ENCODE measurements at places on chromosomes 5 and 9.

GRCh38 chr5:56078278-56079156 is 83.8 kb upstream of the IL6ST start:
- DNase-seq: no peak

DNA sequence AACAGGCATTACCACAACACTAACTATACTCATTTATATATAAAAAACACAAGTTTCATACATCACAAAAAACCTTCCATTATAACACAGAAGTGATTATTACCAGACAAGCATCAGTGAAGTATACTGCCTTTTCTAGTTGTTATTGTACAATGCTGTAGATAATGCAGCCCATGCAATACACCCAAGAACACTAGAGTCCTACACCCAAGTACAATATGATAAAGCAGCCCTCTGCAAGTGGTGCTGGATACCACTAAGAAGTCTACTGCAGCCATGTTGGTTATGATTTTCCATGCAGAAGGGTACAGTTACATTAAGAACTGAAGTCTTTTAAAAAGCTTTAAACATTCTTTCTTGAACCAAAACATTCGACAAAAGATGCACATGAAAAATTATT is 10.3 kb downstream of the ZFAND5 start:
- no peak for DNase-seq

- DNase-seq: peak; percentile 56
Observed at GRCh38 chr5:149730620-149731331, 666 bp downstream of the PPARGC1B start.

- no peak for DNase-seq
Observed at GRCh38 chr9:77876590-77876989, 155.0 kb downstream of the GNAQ start.

DNA sequence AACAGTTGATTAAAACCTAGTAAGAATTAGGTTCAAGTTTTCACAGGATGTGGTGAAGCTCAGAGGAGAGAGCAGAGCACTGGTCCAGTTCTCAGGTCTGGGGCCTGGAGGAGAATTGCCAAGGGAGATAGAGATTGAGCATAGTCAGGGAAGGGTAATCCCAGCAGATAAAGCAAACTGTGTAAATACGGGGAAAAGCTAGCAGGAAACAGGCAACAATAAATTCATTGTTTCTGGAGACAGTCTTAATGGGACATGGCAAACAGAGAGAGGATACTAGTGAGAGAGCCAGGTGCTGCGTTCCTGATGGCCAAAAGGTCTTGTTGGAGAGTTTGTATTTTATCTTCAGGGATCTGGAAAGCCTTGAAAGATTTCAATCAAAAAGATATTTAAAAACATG is 333.0 kb downstream of the PDE4D start:
- DNase-seq: no peak

GRCh38 chr5:149799119-149799623 is 69.1 kb downstream of the PPARGC1B start:
- DNase-seq: peak; percentile 80

DNA sequence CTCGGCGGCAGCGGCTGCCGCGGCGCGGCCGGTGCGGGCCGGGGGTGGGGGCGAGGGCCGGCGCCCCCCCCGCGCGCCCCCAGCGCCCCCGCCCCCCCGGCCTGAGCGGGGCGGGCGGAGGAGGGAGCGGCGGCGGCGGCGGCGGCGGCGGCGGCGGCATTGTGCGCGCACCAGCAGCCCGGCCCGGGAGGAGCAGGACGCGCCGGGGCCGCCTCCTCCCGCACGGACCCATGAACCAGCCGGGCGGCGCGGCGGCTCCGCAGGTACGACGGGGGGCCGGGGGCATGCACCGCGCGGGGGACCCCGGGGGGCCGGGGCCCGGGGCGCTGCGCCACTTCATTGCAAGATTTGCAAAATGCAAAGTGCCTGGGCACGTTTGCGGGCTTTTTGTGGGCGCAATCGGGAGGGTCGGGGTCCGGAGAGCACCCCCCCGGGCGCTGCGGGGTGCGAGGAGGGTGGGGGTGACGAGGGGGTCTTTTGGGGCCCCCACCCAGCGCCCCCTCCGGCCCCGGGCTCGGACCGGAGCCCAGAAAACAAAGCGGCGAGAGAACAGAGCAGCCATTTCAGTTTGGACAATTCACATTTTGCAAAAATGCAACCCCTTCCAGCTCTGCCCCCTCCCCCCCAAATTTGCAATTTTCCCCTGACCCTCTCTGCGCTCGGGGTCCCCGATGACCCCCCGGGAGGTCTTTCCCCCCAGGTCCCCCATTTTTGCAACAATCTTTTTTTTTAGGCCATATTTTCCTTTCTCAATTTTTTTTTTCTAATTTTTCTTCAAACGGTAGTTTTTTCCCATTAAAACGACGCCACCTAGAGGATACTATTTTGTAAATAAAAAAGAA is at the start of gene ZNF618:
TSS of gene ZNF618 (plus strand) at position 159 of the 842 bp plus-strand sequence. CDS start at position 231, 72 bp downstream.
- peak; percentile 80 for DNase-seq

DNA sequence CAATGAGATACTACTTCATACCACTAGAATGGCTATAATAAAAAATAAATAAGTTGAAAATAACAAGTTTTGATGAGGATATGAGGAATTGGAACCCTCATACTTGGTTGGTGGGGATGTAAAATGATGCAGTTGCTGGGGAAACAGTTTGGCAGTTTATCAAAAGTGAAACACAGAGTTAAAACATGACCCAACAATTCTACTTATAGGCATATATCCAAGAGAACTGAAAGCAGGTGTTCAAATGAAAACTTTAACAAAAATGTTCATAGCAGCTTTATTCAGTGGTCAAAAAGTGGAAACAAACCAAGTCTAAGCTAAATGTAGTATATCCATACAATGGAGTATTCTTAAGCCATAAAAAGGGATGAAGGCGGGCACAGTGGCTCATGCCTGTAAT is 13.1 kb upstream of the LHFPL2 start:
- no peak for DNase-seq

- no peak for DNase-seq
Observed at GRCh38 chr9:93473411-93473810, 20.0 kb upstream of the FAM120AOS start.

- no peak for DNase-seq
Observed at GRCh38 chr9:3001311-3001710, 157.4 kb upstream of the PUM3 start.

DNA sequence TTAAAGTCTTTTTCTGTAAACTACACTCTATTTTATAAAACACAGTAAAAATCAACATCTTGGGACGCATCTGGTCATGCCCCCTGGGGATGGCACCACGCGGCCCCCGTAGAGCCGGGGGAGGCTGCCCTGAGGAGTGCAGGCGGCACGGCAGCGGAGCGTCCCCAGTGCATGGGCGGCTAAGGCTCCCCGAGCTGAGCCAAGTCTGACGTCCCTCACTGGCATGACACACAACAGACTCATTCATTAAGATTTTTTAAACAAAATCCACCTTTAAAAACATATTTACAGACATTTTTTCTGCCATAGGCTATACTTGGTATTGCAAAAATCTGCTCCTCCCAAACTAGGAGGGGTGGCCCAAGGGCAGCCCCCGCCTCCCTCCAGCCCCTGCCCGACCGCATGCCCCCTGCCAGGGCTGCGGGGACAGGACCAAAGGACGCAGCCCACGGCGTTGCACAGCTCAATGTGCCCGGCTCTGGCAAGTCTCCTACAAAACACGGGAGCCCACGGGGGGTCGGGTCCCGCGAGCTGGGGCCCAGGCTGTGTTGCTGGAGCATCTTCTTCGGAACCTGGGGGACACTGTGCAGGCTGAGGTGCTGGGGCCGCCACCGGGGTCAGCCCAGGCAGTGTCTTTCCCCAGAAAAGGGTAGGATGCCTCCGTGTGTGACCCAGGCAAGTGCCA is 11.8 kb upstream of the SEC16A start:
- DNase-seq: peak; percentile 53

GRCh38 chr9:112326194-112326593 is 7.2 kb downstream of the PTBP3 start:
- no peak for DNase-seq

DNA sequence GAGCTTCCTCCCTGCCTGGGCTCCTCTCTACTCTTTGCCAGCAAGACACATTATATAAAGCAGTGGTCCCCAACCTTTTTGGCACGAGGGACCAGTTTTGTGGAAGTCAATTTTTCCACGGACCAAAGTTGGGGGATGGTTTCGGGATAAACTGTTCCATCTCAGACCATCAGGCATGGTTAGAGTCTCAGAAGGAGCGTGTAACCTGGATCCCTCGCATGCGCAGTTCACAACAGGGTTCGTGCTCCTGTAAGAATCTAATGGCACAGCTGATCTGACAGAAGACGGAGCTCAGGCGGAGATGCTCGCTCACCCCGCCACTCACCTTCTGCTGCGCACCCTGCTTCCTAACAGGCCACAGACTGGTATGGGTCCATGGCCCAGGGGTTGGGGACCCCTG is 142.8 kb downstream of the LIFR start:
- no peak for DNase-seq

- DNase-seq: no peak
Observed at GRCh38 chr5:160420331-160420610, 1.4 kb upstream of the PTTG1 start.

GRCh38 chr5:44387921-44388320 is 1.3 kb downstream of the FGF10 start:
- DNase-seq: no peak

DNA sequence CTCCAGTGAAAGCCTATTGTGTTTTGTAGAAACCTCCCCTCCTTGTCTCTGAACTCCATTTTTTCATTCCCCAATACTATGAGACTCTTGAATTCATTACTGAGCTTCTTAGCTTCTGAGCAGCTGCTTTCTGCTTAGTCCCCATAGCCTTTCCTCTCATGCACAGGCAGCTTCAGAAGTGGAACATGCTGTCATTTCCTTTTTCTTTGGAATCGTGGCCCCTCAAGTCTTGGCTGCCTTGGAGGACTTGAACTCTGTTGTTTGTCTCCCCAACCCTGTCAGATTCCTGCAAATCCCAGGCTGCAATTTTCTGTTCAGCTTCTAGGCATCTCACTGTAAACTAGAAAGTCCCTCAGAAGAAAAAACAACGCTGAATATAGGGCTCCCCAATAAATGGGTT is 268.5 kb downstream of the ARRDC3 start:
- DNase-seq: no peak

- DNase-seq: no peak
Observed at GRCh38 chr5:98961665-98962344, 33.0 kb upstream of the CHD1 start.

GRCh38 chr9:16640649-16641048 is 229.8 kb downstream of the BNC2 start:
- DNase-seq: no peak

- no peak for DNase-seq
Observed at GRCh38 chr5:85646641-85647040, 971.1 kb upstream of the COX7C start.

DNA sequence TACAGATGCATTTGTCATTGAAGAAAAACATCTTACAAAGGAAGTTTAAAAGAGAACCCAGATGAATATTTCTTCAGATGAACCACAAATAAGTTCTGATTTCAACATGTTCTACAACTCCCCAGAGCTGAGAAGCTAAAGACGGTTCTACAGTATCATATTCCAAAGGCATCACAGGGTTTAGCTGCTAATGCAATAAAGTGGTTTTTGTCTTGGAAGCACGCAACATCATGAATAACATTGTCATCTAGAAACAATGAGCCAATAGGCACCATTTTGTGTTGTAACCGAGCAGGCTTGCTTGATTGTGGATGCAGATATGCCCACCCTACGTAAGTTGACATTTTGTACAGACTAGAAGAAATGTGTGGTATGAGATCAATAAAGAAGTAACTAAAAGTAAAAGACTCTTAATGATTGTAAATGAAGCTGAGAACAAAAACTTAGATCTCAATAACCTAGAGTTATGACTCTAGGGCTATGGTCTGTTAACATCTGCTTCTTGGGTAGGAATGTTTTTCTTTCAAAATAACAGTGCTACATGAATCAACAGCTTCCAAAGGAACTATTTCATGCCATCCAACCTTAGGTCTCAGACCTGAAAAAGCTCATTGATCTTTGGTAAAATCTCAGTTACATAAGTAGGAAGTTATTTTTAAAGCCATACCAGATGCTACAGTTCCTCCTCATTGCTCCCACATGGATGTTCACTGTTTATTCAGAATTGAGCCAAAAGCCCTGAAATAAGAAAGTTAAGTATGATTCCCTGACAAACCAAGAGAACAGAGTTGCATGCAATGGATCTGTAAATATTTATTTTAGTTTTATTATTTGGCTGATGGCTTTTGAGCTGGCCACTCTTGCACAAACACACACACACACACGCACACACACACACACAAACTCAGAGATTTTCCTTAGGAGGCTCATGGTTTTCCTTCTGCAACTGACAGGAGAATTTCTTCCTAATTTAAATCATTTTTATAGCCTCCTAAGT is 118.7 kb upstream of the SLCO6A1 start:
- DNase-seq: no peak

GRCh38 chr9:94919376-94920098 is 193.0 kb downstream of the AOPEP start:
- DNase-seq: no peak

DNA sequence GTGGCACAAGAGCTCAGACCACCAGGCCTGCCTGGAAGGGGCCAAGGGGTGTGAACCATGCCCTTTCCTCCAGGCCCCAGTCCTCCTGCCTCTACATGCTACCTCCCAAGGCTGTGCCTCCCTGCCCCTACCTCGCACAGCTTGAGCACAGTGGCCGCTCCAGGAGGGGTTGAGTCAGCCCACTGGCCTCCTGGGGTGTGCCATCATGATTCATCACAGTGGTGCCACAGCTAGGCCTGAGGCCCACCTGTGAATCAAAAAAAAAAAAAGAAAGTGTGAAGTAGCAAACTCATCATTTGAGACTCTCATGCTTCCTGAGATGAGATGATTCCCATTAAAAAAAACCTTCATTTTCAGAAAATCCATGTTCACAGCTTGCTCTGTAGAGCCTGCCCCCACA is 240.5 kb downstream of the HSPA4 start:
- no peak for DNase-seq

Measured in AG08396 (cell line).